GM12892 (cell line): ENCODE measurements at places on chromosomes 7 and 10.

- DNase-seq: no peak
Observed at GRCh38 chr10:60073781-60074656, 167.7 kb upstream of the CCDC6 start.

DNA sequence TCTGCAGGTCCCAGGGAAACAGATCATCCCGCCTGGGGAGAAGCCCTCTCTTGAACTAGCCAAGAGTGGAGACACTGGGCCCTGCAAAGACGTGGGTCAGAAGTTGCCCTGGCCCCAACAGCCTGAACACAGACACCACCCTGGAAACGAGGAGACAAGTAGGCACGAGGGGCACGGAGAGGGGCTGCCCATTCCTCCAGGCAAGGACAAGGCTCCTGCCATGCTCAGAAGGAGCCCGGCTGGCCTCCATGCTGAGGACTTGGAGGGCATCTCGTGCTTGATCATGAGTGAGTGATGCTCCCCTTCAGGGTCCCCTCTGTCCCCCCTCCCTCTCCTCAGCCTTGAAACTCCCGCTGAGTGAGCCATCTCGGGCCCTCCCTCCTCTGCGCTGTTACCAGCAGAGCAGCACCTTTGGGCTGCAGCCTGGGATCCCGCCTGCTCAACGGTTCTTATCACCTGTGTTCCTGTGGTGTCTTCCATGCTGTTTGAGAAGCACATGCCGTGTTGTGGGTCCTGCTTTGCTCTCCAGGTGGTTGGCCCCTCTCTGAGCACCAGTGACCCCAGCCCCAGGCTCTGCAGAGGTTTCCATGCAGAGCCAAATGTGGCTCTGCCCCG, 544.3 kb downstream of the TCERG1L start:
- no peak for DNase-seq

DNA sequence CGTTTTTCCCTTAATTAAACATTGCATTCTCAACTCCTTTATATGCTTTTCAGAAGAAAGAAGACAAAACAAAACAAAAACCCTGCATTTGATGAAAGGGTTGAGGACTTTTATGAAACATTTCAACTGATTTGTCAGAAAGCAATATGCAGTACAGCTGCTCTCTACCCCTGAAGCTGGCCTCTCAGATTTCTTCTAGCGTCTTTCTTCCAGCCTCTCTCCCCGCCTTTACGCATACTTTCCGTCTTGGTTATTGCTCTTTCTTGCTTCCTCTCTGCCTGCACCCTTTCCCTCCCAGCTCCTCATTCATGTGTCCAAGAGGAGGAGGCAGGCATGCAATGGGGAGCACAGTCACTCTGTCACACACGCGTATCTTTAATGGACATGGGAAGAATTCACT, 91.0 kb upstream of the COL1A2 start:
- no peak for DNase-seq

- no peak for DNase-seq
Observed at GRCh38 chr10:31153692-31154091, 122.0 kb upstream of the ZNF438 start.

GRCh38 chr7:99248391-99249095, 24.1 kb upstream of the MYH16 start:
- no peak for DNase-seq

GRCh38 chr7:156117542-156118247, 305.4 kb upstream of the SHH start:
- DNase-seq: no peak
